Central memory CD8-positive, alpha-beta T cell (primary cell): ENCODE measurements at places on chromosomes 13 and 19.

DNA sequence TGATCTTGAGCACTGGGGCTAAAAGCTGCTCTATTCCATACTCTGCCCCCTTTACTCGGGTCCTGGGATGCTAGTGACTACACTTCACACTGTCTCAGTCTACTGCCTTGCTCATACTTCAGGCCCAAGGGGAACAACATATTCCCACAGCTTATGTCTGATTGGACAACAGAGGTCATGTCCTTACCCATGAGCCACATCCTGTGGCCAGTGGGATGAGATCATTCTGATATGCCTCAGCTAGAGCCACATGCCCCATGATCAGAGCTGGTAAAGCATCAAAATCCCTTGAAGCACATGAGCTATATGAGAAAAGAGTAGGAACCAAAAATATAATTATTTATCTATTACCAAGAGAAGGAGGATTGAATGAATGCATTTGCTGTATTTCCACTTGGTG is 290.1 kb upstream of the TSHZ3 start:
- DNase-seq = no peak

DNA sequence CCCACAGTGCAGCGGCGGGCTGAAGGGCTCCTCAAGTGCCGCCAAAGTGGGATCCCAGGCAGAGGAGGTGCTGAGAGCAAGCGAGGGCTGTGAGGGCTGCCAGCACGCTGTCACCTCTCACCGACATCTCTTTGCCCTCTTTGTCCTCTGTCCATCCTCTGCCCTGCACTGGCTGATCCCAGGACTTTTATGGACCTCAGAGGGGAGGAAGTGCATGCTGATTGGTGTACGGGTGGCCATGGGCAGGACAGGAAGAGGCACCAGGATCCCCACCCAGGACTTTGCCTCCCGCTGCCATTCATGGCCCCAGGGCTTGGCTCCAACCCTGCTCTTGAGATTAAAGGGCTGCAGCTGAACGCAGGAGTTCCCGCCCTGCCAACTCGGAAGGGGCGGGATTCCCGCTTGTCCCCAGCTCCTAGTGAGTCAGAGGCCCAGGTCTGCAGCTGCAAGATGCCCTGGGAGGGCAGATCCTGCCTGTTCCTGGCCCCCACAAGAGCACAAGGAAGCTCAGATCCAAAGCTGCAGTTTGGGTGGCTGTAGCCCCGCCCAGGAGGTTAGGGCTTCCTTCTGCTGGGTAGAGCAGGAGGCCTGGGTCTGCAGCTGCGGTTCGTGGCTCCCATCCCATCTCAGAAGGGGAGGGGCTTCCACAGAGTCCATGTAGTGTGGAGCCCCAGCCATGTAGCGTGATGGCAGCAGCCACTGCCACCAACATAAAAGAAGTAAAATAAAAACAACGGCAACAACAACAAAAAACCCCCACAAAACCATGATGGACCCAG is 1716.7 kb downstream of the SLITRK1 start:
- no peak for DNase-seq

GRCh38 chr13:45492538-45492937 is 27.8 kb downstream of the COG3 start:
- DNase-seq = no peak

- DNase-seq = no peak
Measured at GRCh38 chr13:102724923-102725322, 30.1 kb upstream of the METTL21C start.

- no peak for DNase-seq
Measured at GRCh38 chr19:50820549-50821247, 2.9 kb downstream of the KLK1 start.

GRCh38 chr19:56145698-56146097 is 4.6 kb downstream of the ZNF444 start:
- no peak for DNase-seq

DNA sequence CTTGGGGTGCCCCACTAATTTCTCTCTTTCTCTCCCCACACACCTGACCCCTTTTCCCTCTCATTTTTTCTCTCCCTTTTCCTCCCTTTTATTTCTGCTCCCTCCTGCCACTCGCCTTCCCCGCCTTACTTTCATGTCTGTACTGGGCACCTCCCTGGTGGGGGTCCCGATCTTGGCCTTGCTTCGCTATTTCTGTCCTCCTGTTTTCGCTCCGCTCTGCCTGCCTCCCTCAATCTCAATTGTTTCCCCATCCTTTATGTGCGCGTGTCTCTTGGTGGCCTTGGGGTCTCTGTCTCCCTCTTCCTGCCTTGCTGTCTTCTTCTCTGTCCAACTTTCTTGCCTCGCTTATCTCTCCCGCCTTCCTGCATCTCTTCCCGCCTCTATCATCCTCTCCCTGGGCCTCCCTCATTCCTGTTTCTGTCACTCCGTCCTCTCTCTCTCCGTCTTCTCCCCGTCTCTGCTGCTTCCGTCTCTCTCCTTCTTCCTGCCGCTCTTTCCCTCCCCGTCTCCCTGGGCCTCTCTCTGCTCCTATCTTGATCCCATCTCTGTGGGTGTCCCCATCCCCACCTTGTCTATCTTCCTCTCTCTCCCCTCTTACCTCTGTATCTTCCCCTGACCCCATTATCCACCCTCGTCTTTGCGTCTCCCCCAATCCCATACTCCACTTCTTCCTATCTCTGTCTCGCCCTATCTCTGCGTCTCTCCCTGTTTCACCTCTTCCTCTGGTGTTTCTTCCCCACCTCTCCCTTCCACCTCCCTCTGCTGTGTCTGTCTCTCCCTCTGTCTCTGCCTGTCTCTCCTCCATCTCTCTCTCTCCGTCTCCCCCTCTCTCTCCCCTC is 4.0 kb downstream of the GRIN2D start:
- DNase-seq = no peak

- DNase-seq = no peak
Measured at GRCh38 chr13:61685682-61686012, 270.0 kb upstream of the PCDH20 start.

- DNase-seq = no peak
Measured at GRCh38 chr13:41554626-41555386, 97.5 kb downstream of the RGCC start.

GRCh38 chr19:48340995-48341394 is 15.6 kb downstream of the EMP3 start:
- DNase-seq = no peak

DNA sequence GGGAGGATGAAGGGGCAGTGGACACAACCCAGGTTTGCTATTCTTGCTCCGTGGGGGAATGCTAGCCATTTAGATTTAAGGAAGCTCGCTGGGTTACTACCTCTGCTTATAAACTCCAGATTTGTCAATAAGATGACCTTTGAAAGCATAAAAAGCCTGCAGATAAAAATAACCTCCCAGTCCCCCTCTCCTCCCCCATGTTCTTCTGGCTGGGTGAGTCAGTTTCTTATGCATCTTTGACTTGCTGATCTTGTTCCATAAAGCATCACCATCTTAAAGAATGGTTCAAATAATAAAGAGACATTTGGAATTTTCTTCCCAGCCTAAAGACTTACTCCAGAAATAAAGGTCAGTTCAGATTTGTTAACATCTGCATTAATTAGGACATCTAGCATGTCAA is 118.3 kb upstream of the RNF113B start:
- DNase-seq = no peak

GRCh38 chr19:38654628-38655055 is 7.2 kb downstream of the ACTN4 start:
- no peak for DNase-seq

GRCh38 chr13:80618781-80619180 is 277.9 kb upstream of the SPRY2 start:
- DNase-seq = no peak

- no peak for DNase-seq
Measured at GRCh38 chr19:34598217-34599155, 78.5 kb downstream of the SCGB2B2 start.

DNA sequence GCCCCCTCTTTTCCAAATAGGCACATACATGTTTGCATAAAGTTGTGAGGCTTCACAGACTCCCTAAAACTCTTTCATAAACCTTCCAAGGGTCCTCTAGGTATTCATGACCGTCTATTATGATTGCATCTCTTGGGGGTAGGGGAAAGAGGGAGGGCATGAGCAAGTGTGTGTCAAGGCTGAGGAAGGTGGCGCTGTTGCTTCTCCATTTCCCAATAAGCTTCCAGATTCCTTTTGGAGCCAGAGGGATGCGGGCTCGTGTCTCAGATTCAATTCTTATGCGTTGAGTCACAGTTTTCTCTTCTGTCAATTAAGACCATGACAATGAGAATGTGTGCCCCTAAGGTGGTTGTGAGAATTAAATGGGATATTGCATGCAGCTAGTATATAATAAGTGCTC is 51.0 kb upstream of the CYP2A7 start:
- DNase-seq = no peak

DNA sequence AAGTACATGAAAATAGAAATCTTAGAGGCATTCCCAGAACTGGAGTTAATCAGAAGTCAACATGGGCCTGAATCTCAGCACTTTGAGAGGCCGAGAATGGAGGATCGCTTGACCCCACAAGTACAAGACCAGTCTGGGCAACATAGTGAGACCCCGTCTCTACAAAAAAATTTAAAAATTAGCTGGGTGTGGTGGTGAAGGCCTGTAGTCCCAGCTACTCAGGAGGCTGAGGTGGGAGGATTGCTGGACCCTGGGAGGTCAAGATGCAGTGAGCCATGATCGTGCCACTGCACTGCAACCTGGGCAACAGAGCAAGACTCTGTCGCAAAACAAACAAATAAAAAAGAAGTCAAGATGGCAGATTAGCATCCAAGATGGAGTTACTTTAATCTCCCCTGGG is 8.5 kb downstream of the IFNL2 start:
- DNase-seq = no peak

DNA sequence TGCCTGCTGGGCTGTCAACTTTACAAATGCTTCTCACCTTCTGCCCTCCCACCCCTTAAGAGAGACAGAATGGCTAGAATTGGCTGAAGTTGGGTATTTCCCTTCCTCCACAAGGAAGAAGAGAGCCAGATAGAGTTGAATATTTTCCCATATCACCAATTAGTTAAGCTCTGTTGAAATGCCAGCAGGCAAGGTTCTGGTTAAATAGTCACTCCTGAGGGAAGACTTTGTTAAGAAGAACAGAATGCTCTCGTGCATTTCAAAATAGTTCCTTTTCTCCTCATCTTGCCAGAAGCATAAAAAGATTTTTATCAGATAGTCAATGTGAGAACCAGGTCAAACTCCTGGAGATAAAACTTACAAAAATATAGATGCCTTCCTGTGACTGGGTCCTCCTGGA is 2857.0 kb upstream of the PCDH20 start:
- DNase-seq = no peak

GRCh38 chr19:3556423-3556977 is 886 bp downstream of the MFSD12 start:
- DNase-seq = no peak

- no peak for DNase-seq
Measured at GRCh38 chr19:12953138-12953798, 3.8 kb downstream of the GADD45GIP1 start.

DNA sequence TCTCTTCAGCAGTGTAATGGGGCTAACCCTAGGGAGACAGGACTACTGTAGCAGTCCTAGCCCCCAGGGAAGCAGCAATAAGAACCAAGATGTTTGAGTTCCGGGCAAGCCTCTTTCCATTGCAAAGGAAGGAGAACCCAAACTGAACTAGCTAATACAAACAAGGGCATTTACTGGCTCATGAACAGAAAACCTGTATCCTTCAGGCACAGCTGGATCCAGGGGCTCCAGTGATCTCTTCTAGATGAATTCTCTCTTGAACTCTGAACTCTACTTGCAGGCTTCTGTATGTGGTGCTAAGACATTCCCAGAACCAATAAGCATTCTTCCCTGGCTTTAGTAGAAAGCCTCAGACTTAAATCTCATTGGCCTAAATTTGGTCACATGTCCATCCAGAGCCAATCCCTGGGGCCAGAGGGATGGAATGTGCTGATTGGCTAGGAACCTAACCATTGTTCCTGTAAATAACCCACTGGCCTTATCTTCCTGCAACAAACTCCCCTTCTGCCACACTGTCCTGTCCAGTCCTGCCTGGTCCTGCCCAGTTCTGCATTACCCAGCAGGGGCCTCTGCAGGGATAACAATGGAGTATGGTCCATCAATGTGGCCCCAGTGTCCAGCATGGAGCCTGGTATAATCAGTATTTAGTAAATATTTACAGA is 3.9 kb upstream of the PODNL1 start:
- no peak for DNase-seq

GRCh38 chr13:78339927-78340326 is 263.4 kb downstream of the POU4F1 start:
- DNase-seq = no peak

DNA sequence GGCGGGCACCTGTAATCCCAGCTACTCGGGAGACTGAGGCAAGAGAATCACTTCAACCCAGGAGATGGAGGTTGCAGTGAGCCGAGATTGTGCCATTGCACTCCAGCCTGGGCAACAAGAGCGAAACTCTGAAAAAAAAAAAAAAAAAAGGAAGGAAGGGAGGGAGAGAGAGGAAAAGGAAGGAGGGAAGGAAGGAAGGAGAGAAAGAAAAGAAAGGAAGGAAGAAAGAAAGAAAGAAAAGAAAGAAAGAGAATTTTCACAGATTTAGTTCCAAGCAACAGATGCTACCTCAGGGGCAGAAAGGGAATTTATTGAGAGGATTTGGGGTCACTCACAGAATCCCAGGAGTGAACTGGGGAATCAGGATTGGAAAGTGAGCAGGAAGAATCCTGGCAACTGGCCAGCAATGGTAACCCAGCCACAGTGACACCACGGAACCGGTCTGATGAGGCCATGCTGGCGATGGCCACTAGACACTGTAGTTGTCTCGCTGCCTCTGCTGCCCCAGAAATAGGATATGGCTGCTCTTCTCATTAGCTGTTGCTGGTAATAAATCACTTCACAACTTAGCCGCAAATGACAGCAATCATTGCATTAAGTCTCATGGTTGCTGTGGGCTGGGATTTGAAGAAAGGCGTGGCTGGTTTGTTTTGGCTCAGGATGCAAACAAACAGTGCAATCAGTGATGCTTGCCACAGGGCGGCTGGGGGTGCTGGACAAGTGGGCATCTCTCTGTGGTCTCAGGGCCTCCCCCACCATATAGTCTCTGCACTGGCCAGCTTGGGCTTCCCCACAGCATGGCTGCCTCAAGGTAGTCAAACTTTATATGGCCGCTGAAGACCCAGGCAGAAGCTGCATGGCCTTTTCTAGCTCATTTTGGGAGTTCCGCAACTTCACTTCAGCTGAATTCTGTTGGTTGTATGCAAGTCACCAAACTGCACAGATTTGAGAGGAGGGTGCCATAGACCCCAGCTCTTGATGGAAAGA is 5.2 kb upstream of the BCAM start:
- no peak for DNase-seq

GRCh38 chr13:52405369-52405766 is 604 bp downstream of the THSD1 start:
- DNase-seq = no peak

GRCh38 chr13:101415358-101416174 is 742 bp downstream of the NALCN start:
- no peak for DNase-seq

- no peak for DNase-seq
Measured at GRCh38 chr13:58547419-58547818, 915.9 kb downstream of the PCDH17 start.

GRCh38 chr19:19654441-19654840 is 9.0 kb downstream of the ATP13A1 start:
- no peak for DNase-seq
